Ecto neural progenitor cell (in vitro differentiated cells): ENCODE measurements at places on chromosomes 6 and 20.
A peak's percentile ranks its signal among the peaks of the same experiment; 100 is the strongest.

DNA sequence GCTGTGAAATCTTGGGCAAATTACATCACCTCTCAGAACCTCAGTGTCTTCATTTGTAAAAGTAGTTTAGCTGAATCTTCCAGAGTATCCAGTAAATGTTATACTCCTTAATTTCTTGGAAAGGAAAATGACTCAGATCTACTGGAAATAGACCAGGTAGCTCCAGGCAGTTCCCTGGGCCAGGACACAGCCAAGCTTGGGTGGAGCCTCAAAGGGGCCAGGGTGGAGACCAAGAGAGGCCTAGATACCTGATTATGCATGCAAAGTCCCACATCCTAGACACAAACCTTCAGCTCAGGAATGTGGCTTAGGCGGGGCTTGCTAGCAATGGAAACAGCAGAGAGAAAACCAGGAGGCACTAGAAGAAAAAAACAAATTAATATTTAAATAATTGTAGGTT lies 272.8 kb downstream of the MAFB start:
- no peak for DNase-seq

DNA sequence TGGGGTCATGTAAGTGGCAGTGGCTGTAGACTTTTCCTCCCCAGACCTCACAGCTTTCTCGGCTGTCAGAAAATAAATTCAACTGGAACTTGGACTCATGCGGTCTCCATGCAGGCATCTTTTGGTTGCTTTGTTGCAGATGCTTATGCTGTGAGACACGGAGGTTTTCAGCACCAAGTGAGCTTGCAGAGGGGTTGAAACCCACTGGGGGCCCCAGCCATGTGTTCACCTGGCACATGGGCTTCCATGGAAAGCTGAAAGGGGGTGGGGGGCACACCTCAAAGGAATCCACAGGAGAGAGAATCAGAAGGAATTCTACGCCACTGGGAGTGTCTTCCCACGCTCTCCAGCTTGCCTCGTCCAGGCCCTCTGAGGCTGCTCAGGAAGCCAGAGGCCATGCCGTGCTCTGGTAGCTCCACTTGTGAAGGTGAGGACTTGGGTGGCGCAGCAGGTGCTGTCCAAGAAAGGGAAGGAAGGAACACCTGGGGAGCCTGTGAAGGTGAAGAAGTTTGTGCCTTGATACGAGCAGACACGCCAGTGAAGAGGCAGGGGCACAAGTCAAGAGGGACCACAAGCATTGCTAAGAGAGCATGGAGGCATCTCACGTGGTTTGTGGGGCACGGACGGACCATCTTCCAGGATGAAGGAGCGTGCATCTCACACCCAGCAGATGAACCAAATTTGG lies 134.3 kb upstream of the PMEPA1 start:
- DNase-seq, result peak; percentile 36

DNA sequence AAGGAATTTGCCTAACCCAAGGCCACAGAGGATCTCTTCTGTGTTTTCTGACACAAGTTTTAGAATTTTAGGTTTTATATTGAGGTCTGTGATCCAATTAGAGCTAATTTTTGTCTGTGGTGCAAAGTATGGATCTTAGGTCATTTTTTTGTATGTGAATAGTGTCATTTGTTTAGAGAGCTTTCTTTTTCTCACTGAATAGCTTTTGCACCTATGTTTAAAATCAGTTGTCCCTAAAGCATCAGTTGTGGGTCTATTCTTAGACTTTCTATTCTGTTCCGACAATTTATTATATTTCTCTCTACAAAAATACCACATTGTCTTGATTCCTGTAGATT lies 341 bp upstream of the MCM9 start:
- DNase-seq, result no peak

GRCh38 chr6:144482142-144482541 lies 197.0 kb downstream of the UTRN start:
- DNase-seq, result peak; percentile 63

DNA sequence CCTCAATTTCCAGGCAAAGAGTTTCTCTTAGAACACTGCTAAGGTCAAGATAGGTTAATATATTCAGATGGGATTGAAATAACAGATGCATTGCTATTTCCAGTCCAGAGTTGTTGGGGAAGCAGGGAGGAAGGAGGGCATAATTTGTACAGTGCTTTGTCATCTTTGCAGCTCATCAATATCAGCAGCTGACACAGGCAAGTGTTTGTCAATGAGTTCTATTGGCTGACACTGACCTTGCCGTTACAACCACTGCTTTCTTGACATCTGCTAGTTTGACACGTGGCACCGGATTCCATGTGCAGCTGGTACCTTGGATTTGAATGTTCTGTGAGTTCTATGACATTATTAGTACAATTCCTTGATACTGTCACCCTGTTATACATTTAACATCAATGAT lies 28.0 kb upstream of the MLIP start:
- no peak for DNase-seq

DNA sequence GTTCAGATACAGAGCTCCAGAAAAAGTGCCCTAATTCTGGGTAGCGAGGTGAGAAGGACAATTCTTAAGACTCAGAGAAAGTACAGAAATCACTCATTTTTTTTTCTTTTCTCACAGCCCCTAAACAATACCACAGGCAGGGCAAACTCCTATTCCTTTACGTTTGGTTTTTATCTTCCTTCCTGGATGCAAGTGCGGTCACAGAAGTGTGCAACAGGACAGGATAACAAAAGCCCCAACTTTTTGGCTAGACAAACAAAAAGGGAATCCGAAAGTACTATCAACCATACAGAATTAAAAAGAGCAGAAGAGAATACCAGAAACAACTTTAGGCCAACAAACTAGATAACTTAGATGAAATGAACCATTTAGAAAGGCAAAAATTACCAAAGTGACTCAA lies 18.4 kb upstream of the BEND6 start:
- no peak for DNase-seq

GRCh38 chr6:44701038-44701636 lies 313.6 kb downstream of the CDC5L start:
- DNase-seq, result peak; percentile 42

DNA sequence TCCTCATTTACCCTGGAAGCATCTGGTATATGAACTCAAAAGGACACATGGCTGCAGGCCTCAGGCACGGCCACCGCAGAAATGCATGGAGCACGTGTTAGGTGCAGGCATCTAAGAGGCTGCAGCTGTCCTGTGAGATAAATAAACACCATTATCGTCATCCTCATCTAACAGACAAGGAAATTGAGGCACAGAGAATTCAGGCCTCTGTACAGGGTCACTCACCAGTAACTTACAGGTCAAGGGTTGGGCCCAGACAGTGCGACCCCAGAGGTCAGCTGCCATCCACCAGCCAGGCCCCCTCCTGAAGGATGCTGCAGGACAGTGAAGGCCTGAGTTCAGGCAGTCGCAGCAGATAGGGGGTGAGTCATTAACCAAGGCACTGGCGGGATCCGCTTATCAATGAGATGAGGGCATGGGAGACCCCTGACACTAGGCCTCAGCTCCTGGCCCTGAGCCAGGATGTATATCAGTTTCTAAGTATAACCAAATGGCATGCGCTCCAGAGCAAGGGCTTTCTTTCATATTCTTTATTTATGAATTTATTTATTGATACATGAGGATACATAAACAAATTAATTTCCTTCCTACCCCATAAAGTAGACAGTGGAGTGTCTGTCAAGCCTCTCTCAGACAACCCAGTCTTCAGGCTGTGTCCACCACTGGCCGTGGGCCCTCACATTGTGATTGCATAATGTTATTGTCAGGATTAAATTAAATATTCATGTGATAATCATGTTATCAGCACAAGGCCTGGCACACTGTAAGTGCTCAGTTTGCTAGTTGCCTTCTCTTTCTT lies 316.9 kb downstream of the QKI start:
- DNase-seq, result no peak

DNA sequence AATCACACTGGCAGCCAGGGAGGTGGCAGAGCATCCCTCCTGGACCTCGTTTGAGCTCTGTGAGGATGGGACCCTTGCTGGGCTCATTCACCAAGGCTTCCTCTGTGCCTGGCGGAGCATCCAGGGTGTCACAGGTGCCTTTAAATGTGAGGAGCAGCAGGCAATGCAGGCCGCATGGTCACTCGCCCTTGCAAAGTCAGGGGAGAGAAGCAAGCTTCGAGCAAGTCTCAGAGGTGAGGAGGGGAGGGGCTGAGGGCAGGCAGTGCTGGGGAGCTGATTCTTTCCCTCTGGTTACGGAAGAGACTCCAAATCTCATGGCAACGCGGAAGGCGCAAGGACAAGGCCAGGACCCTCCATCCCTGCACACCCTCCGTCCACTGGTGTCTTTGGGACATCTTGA lies 182.7 kb upstream of the PMEPA1 start:
- DNase-seq, result no peak

DNA sequence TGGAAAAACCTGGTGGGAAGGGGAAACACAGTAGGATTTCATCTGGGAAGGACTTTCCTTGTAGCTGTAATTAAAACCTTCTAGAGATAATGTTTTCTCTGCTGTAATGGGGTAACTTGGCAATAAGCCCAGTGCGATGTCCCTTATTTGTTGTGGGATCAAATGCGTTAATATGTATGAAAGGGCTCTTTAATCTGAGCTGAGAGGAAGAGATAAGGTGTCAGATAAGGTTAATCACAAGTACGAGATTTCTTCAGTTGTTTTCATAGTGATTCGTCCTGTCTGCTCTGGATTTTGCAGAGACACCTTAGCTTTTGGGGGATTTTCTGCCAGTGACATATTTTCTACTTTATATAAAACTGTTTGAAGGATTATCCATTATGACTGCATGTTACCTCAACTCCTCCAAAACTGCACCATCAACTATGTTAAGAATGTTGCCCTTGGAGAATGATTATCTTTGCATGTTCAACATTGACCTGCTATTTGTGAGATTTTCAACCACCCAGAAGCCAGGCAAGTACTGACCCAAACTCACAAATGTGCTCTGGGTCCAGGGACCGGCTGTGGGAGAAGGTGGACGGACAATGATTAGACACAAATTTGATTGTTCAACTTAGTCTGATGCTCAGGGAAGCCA lies 21.2 kb upstream of the ELOVL5 start:
- DNase-seq, result no peak

GRCh38 chr6:76495909-76496308 lies 423.4 kb upstream of the IMPG1 start:
- no peak for DNase-seq
